Erythroblast (primary cell): ENCODE measurements at places on chromosomes 4 and X.

DNA sequence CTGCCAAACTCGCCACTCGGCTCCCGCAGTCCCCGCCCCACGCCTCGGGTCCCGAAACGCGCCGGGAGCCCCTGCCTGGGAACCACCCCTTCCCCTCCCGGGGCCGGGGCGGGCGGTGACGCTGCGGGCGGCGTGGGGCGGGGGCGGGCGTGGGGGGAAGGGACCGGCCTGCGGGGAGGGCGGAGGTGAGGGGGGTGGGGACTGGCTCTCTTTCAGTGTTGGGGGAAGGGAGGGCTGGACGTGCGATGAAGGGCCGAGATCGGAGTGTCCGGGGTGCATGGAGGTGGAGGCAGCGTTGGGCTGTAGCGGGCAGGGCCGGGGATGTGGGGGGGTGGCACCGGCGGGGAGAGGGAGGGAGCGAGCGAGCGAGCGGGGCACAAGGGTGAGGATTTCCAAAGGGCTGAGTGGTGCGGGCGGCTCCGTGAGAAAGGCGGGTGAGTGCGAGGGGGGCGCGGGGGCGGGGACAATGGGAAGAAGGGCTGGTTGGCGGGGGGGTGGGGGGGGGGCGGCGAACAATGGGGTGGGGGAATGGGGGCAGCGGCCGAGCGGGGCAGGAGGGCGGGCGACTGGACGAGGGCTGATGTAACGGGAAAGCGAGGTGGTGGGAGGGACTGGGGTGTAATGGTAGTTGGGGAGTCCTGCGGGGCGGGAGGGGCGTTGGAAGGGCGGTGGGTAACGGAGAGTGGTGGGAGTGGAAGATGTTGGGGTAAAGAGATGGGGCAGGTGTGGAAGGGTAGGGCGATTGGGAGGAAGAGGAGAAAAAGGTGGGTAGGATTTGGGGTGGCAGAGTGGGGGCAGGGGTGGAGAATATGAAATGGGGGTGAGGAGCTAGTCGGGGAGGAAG is 578 bp downstream of the DCUN1D4 start:
- DNase-seq = peak; percentile 79

- DNase-seq = no peak
Measured at GRCh38 chr4:105387466-105387865, 86.4 kb downstream of the PPA2 start.

GRCh38 chrX:39439906-39440798 is 638.9 kb downstream of the MID1IP1 start:
- DNase-seq = peak; percentile 85

DNA sequence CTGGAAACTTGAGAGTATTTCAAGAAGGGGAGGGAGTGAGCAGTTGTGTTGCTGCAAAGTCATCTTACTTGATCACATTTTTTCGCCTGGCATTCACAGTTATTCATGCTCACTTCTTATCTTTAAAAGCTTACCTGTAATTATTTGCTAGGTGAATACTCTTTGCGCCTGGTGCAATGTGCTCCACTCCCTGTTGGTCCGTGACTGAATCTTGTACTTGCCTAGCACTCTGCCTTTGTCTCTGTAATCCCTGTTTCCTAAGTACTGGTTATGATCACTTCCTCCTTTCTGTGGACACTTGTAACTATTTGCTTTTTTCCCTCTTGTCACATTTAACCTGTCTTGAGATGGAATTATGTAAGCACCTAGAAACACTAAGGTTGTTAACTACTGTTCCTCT is 5.8 kb downstream of the BMP2K start:
- DNase-seq = no peak

DNA sequence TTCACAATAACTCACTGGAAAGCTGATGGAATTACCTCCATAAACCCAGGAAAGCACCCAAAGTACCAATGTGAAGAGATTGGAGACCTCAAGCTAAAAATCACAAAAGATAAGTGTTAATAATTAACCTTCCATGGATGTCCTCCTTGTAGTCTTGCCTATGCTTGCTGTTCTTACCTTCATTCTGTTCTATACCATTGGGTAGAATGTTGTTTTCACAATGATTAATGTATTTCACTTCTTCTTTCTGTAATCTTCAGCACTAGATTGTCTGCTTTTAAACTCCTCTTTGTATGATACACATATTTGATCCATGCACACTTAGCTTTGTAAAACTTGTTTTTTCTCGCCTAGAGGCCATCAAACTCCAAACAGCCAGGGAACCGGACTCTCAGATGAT is 570.3 kb downstream of the RAPGEF2 start:
- DNase-seq = no peak

- no peak for DNase-seq
Measured at GRCh38 chr4:10635091-10635490, 49.5 kb downstream of the CLNK start.

DNA sequence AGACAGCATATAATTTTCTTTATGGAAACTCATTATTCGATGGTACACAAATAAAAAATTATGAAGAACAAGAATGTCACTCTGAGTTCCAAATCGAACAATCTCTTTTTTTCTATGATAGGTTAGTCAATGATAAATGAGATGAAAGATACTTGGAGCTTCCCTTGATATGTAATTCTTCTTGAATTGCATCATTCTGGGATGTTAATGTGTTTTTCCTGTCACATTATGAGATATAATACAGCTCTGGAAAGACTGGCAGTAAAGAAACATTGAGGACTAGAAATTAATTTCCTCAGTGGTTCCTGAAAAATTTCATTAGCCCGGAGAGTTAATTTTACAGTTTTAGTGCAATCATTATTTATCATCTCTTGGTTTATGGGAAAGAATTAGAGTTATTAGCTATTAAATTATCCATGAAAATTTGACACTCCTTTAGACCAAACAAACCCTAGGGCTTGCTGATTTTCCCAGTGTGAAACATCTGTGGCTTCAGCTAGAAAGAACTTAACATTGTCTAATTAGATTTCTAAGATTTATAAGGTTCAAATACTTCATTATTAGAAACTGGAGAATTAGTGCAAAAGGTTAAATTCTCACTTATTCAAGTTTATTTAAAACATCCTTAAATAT is 1546.6 kb upstream of the TENM3 start:
- DNase-seq = no peak

DNA sequence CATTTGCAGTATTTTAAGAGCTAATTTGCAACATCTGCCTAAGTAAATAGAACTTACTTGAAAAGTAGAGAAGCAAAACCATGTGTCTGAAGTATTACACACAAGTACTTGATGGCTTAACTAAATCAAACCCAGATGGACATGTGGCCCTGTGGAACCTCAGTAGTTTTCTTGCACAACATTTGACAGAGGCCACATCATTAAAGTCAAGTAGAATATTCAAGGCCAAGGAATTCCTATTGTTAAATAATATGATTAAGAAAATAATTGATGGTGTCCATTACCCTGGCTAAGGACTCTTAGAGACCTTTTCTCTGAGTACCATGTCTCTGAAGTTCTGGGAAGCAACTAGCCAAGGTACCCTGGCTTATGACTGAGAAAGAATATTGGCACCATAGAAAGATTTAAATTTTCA is 135.4 kb upstream of the OTUD4 start:
- DNase-seq = no peak

- DNase-seq = peak; percentile 92
Measured at GRCh38 chr4:38177641-38178391, 217.6 kb downstream of the PTTG2 start.

- no peak for DNase-seq
Measured at GRCh38 chr4:36213977-36214376, 30.3 kb downstream of the ARAP2 start.

GRCh38 chr4:70504733-70505132 is 13.6 kb upstream of the AMTN start:
- DNase-seq = no peak

DNA sequence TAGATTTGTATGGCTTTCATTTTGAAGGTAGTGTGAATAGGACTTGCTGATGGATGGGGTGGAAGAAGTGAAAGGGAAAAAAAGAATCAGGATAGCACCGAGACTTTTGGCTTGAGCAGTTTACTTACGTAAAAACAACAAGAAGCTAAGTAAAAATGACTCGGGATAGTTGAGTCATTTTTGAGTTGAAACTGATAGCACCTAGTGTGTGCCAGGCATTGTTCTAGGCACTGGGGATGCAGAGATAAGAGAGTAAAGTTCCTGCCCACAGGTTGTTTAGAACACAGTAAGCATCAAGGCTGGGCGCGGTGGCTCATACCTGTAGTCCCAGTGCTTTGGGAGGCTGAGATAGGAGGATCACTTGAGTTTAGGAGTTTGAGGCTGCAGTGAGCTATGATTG is 34.7 kb downstream of the ADD1 start:
- no peak for DNase-seq

GRCh38 chr4:174674305-174674840 is 152.1 kb upstream of the HPGD start:
- no peak for DNase-seq

DNA sequence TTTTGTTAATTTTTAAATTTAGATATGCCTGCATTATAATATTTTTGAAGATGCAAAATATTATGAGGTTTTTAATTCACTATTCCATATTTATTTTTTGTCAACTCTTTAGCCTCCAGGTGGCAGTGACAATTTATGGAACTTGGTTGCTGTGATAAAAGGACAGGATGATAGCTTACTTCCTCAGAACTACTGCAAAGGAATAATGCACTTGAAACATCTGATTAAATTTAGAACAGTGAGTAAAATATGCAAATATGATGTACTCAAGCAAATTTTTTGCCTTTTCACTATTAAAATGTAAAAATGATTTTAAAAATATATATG is 45.1 kb downstream of the SPATA4 start:
- DNase-seq = no peak

GRCh38 chr4:141783770-141784169 is 147.4 kb downstream of the IL15 start:
- no peak for DNase-seq

GRCh38 chr4:54173281-54173912 is 55.7 kb upstream of the PDGFRA start:
- no peak for DNase-seq

- DNase-seq = no peak
Measured at GRCh38 chr4:75718529-75718928, 5.8 kb upstream of the USO1 start.

DNA sequence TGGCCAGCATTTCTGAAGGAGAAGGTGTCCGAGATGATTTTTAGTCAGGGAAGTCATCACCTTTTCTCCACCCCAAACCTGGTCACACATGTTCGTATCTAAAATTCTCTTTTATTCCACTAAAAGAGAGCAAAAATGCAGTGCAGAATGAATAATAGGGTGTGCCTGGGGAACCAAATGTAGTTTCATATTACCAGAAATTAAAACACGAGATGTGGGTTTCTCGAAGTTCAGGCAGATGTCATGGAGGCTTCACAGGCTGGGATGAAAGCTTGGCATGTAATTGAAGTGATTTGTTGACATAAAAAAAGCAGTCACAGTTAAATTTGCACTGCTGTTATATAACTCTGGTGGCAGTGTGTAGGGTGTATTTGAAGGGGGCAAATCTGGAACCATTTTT is 165.5 kb upstream of the PDE5A start:
- no peak for DNase-seq

GRCh38 chr4:116438417-116438816 is 647.0 kb downstream of the TRAM1L1 start:
- DNase-seq = peak; percentile 7

DNA sequence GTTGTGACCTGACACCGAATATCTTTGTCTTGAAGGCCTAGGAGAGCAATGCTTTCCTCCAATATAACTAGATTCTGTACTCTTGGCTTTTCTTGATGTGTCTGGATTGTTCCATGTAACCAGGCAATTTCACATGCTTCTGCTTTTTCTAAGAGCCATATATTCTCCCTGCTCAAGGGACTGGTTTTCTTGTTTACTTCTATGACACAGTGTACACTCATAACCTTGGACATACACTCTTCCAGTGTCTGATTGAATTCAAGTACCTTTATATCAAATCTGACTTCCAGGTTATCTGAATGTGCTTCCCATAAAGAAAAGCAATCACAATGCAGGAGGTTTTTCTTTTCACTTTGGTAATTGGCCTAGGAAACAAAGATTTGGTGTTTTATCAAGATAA is 17.4 kb upstream of the EIF4E start:
- no peak for DNase-seq

- no peak for DNase-seq
Measured at GRCh38 chr4:111506706-111507105, 638.5 kb upstream of the FAM241A start.

DNA sequence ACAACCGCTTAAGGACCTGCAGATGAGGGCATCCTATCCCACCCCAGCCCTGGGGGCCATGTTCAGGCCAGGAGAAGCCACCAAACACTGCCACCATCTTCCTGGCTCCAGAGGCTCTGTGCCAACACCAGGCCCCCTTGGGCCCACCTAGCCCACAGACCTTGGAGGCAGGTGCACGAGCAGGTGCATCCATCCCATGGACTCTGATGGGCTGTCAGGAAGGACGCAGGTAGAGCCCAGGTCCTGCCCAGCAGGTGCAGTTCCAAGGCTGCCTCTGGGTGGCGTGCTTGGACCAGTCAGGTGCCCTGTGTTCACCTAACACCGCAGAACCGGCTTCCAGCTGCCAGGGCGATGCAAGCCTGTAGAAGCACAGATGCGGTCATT is 22.8 kb upstream of the PDE6B start:
- DNase-seq = peak; percentile 45

DNA sequence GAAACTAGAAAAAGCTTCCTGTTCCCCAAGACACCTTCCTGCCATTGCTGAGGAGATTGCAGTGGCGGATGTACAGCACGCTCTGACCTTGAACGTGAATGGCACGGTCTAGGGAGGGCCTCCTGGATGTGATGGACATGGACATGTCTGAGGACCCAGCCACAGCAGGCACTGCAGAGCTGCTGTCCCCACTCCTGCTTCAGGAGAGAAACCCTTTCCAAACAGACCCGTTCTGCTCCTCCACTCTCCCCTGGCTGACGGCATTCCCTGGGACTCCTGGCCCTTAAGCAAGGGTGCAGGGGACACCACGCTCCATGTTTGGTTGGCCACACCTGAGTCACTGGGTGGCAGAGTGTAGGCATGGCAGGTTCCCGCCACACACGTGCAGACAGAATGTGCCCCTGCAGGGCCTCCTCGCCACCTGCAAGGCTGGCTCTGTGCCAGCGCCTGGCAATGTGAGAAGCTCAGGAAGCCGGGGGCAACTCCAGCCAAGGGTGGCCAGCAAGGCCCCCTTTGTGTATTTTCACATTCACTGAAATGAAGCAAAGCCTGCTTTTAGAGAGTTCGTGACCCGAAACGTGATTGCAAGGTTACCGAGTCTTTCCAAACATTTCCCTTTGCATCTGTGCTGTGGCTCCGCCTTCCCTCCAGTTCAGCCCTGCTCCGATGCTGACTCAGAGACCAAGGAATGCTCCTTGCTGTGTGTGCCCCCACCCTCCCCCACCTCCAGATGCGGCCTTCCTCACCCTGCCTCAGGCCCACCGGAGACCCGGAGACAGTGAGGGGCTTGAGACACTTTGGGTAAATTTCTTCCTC is 46.1 kb downstream of the HTRA3 start:
- DNase-seq = no peak

- DNase-seq = no peak
Measured at GRCh38 chrX:9940421-9940820, 26.7 kb upstream of the CLDN34 start.

DNA sequence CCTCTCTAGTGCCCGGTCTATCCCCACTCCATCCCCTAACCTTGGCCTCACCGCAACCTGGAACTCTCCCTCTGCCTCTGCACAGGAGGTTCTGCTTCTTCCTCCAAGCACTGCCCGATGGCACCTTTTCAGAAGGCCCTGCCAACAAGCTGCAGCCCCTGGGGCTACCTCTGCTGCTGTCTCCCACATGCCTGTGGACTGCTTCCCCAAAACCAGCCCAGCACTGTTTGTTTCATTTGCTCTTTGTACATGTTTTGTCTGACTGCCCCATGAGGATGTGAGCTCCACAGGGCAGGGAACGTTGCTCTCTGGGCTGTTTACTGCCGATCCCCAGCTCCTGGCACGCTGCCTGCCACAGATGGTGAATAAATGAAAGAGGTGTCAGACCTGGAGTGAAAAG is 85.4 kb downstream of the INTS6L start:
- DNase-seq = no peak

- DNase-seq = peak; percentile 12
Measured at GRCh38 chr4:105712766-105713165, 4.2 kb downstream of the GSTCD start.
